Right ventricle myocardium superior (tissue), 1 donor: ENCODE measurements at places on chromosomes 2 and 18.

DNA sequence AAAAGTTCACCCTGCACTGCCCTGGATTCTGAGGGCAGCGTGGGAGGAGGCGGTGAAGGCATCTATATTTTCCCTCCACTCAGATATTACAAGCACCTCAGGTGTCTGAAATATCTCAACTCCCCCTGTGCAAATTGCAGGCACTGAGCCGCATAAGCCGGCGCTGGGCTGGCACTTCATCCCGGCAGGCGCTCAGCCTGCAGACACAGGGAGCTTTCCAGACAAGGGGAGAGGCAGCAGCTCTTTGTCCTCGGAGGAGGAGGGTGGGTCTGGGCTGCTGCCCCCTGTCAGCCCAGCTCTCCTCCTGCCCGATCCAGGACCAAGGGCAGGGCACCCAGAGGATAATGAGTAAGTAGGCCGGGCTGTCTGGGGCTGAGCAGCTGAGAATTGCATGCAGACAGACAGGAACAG, 189.3 kb upstream of the MYT1L start:
- no peak for DNase-seq

- DNase-seq, result no peak
Measured at GRCh38 chr2:190578158-190579057, 43.9 kb upstream of the NEMP2 start.

DNA sequence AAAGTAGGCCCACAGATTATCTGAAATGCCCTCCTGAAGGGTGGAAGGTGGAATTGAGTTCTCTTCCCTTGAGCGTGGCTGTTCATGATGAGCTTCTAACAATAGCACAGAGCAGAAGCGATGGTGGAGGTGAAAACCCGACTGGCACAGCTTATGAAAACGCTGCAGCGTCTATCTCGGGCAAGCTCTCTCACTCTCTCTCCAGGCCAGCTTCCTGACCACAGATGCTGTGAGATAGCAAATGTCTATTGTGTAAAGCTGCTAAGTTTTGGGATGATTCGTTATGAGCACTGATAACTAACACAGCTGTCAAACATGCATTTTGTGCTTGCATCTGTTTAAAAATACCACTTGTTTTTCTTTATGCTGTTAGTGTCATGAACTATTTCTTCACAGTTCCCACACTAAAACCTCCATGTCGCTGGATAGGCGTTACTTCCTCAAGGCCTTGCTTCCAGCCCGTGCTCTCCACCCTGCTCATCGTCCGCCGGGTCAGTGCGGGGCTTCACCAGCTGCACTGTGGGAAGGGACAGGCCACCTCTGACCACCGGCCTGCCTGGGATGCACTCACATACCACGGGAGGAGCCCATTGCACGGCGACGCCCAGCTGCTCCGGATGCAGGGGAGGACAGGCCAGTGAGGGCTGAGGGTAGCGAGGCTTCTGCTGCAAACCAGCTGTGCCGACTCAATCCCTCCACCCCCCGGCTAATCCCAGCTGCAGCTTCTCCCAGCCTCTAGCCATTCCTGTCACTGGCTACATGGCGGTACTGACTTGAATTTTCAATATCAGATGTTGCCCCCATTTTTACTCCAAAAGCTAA, 60.0 kb upstream of the OTOS start:
- no peak for DNase-seq

GRCh38 chr18:55124078-55124763, 165.0 kb upstream of the CCDC68 start:
- no peak for DNase-seq

GRCh38 chr2:234292205-234292961, 204.5 kb downstream of the ARL4C start:
- DNase-seq, result no peak

- DNase-seq, result no peak
Measured at GRCh38 chr2:70987386-70987785, 7.3 kb downstream of the TEX261 start.

- DNase-seq, result no peak
Measured at GRCh38 chr18:50135903-50136302, 59.0 kb downstream of the MYO5B start.

GRCh38 chr2:135931776-135932443, 53.5 kb downstream of the DARS1 start:
- DNase-seq, result no peak

- DNase-seq, result no peak
Measured at GRCh38 chr2:201532686-201533304, 81.3 kb downstream of the STRADB start.

- peak; percentile 98 for DNase-seq
Measured at GRCh38 chr2:44167908-44168680, 581 bp upstream of the PPM1B start.
